Psoas muscle (tissue), 8 donors: ENCODE measurements at places on chromosomes 5 and 9. TPM values are rescaled to one million over a fixed set of nuclear protein-coding genes. Genes with fewer than 3 reads are reported as not detected.

The PCDHGA4 gene
- 2.4 TPM for total RNA-seq

The CYLC2 gene
- total RNA-seq = not detected

The PSMD5 gene
- total RNA-seq = 15.7 TPM

The STING1 gene
- 7.1 TPM for total RNA-seq

The NCS1 gene
- 4.4 TPM for total RNA-seq

The SCGB3A1 gene
- total RNA-seq = not detected

- no peak for DNase-seq
- no peaks in the 10 kb centered on the region for H3K36me3 ChIP-seq
These were observed 488 bp downstream of the COL15A1 start for GRCh38 chr9:98944057-98944733.

DNA sequence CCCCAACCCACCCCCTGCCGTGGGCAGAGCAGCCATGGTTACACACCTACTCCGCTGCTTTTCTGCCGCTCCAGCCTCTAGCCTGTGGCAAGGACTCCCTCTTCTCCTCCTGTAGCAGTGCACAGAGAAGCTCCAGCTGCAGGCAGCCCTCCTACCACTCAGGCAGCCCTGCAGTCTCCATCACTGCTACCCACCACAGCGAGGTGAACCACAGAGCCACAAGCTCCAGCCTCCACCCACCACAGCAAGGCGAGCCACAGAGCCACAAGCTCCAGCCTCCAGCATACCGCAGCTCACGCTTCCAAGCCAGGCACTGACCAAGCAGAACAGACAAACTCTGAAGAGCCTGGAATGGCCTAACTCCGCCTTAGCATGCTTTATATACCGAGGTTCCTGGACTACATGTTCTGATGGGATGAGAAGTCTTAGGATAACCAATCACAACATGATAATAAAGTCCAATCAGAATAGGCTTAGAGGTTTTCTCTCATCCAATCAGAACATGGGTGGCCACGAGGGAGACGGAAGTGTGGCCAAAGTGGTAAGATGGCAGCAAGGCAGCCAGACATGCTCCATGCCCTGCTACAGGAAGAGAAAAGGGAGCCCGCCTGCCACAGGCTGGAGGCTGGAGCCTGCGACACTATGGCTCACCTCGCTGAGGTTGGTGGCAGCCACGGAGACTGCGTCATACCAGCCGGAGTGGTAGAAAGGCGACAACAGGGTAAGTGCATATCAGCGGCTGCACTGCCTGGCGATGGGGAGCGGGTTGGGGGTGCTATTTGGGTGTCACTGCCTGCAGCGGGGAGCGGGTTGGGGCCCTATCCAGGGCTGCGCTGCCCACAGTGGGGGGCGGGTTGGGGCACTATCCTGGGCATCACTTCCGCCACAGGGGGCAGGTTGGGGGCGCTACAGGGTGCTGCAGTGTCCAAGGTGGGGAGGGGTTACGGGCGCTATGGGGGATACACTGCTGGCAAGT, 75.8 kb upstream of the PCAT7 start:
- H3K4me3 ChIP-seq = no peak overlapping the region
- H3K27ac ChIP-seq = no peak overlapping the region
- no peaks in the 10 kb centered on the region for H3K36me3 ChIP-seq
- no peaks in the 10 kb centered on the region for H3K27me3 ChIP-seq
- no peak for DNase-seq

DNA sequence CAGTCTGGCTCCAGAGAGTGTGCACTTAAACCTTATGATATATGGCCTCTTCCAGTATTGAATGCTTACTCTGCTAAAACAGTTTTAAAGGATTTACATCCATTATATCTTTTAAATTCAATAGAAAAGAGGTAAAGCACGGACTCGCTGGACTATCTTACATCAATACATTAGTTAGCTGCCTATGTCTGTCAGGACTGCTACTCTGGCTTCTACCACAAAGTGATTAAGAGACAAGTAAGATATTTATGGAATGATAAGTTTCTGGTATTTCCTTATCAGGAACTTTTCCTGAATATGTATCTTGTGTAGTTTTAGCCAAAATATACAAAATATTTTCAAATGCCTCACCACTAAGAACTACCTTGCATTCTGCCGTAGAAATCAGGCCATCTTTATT, 295.1 kb downstream of the ISL1 start:
- no peaks in the 10 kb centered on the region for H3K27me3 ChIP-seq
- H3K4me3 ChIP-seq = no peak overlapping the region
- H3K4me1 ChIP-seq = no peaks in the 10 kb centered on the region
- no peak overlapping the region for H3K27ac ChIP-seq
- H3K36me3 ChIP-seq = no peaks in the 10 kb centered on the region

GRCh38 chr9:111632060-111632459, 926 bp downstream of the DNAJC25 start:
- peak overlapping the region; percentile 89 for H3K27ac ChIP-seq
- H3K4me1 ChIP-seq = peaks cover 27% of the 10 kb centered on the region
- peak overlapping the region; percentile 82 for H3K4me3 ChIP-seq
- no peak for DNase-seq
- no peaks in the 10 kb centered on the region for H3K36me3 ChIP-seq

DNA sequence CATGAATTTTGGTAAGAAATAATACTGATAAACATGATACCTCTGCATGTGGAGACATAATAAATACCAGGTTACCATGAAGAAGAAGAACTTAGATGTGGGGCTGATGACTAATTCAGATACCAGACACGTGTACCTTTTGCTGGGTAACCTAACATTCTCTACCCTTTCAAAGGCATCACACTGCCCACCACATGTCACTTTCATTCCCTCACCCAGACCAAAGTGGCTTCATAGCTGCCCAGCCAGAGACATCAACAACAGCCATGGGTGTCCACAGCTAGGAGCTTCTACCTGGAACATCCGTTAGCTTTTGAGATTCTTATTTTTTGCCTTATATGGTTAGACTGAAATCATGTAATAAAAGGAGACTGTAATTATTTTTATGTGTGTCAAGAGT, 396.8 kb downstream of the MED10 start:
- no peak for DNase-seq
- H3K36me3 ChIP-seq = no peaks in the 10 kb centered on the region
- no peaks in the 10 kb centered on the region for H3K4me1 ChIP-seq
- H3K4me3 ChIP-seq = no peak overlapping the region
- H3K27ac ChIP-seq = no peak overlapping the region
